Keratinocyte (primary cell): ENCODE measurements at places on chromosomes 11 and 22. TPM values are rescaled to one million over a fixed set of nuclear protein-coding genes. Genes with fewer than 3 reads are reported as not detected.

DNA sequence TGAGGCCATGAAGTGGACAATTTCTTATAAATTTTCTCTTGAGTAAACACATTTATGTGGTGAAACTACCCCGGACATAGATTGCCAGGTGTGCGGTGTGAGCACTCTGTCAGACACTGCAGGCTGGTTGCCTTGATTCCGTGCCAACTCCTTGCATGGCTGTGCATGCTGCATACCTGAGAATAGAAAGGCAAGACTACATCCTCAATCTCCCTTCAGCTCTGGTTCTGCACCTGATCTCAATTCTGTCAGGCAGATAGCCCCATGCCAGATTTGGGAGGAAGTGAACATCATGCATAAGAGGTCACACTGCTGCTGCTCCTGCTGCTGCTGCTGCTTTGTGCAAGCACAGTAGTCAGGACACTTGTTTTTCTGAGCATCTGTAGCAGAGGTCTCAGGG is 42.5 kb upstream of the DEUP1 start:
- DNase-seq: no peak
- no peaks in the 10 kb centered on the region for H3K27me3 ChIP-seq
- no peak overlapping the region for H3K4me3 ChIP-seq
- H3K27ac ChIP-seq: no peak overlapping the region

GRCh38 chr11:128620309-128621100 is 33.1 kb upstream of the ETS1 start:
- no peaks in the 10 kb centered on the region for H3K36me3 ChIP-seq
- H3K4me1 ChIP-seq: no peaks in the 10 kb centered on the region
- H3K27ac ChIP-seq: no peak overlapping the region
- no peak overlapping the region for H3K4me3 ChIP-seq

GRCh38 chr11:126153972-126154371 is 57.5 kb downstream of the RPUSD4 start:
- H3K4me3 ChIP-seq: no peak overlapping the region
- H3K27me3 ChIP-seq: no peaks in the 10 kb centered on the region
- H3K36me3 ChIP-seq: no peaks in the 10 kb centered on the region
- H3K27ac ChIP-seq: no peak overlapping the region
- no peaks in the 10 kb centered on the region for H3K4me1 ChIP-seq

Gene BAIAP2L2
- polyA plus RNA-seq: 2.3 to 4.8 TPM (median 3.2 TPM) in 3 replicates

GRCh38 chr11:12061851-12062560 is 48.4 kb upstream of the MICAL2 start:
- no peaks in the 10 kb centered on the region for H3K27me3 ChIP-seq
- no peak overlapping the region for H3K4me3 ChIP-seq
- no peak overlapping the region for H3K27ac ChIP-seq
- DNase-seq: no peak

Gene OR4C45
- polyA plus RNA-seq: not detected in 3 replicates

Gene ARRB1
- 0.94 to 1.9 TPM (median 1.8 TPM) in 3 replicates for polyA plus RNA-seq

- H3K4me1 ChIP-seq: peaks cover 13% of the 10 kb centered on the region
- no peak for DNase-seq
- H3K27me3 ChIP-seq: peaks cover 35% of the 10 kb centered on the region
- H3K27ac ChIP-seq: no peak overlapping the region
- H3K4me3 ChIP-seq: no peak overlapping the region
- no peaks in the 10 kb centered on the region for H3K36me3 ChIP-seq
These were observed 512 bp upstream of the GRIA4 start for GRCh38 chr11:105609341-105609781.

Gene OLFML1
- polyA plus RNA-seq: not detected in 3 replicates

Gene GSC2
- polyA plus RNA-seq: not detected in 3 replicates

Gene VWCE
- polyA plus RNA-seq: 0.14 to 0.82 TPM (median 0.30 TPM) in 3 replicates

- no peak overlapping the region for H3K4me3 ChIP-seq
- DNase-seq: peak; percentile 44
- peaks cover 42% of the 10 kb centered on the region for H3K4me1 ChIP-seq
- peaks cover 32% of the 10 kb centered on the region for H3K36me3 ChIP-seq
These were observed 10.0 kb downstream of the PPM1F start for GRCh38 chr22:21942407-21943343.

GRCh38 chr11:103682318-103683184 is 353.9 kb upstream of the DDI1 start:
- no peak overlapping the region for H3K27ac ChIP-seq
- peak; percentile 9 for DNase-seq
- H3K4me3 ChIP-seq: no peak overlapping the region
- no peaks in the 10 kb centered on the region for H3K4me1 ChIP-seq
- H3K36me3 ChIP-seq: no peaks in the 10 kb centered on the region
- no peaks in the 10 kb centered on the region for H3K27me3 ChIP-seq

Gene MS4A12
- not detected in 3 replicates for polyA plus RNA-seq

GRCh38 chr11:122776546-122776945 is 61.8 kb upstream of the CRTAM start:
- peaks cover 19% of the 10 kb centered on the region for H3K36me3 ChIP-seq
- DNase-seq: no peak
- H3K27me3 ChIP-seq: no peaks in the 10 kb centered on the region
- no peak overlapping the region for H3K4me3 ChIP-seq
- peaks cover 17% of the 10 kb centered on the region for H3K4me1 ChIP-seq
- no peak overlapping the region for H3K27ac ChIP-seq

DNA sequence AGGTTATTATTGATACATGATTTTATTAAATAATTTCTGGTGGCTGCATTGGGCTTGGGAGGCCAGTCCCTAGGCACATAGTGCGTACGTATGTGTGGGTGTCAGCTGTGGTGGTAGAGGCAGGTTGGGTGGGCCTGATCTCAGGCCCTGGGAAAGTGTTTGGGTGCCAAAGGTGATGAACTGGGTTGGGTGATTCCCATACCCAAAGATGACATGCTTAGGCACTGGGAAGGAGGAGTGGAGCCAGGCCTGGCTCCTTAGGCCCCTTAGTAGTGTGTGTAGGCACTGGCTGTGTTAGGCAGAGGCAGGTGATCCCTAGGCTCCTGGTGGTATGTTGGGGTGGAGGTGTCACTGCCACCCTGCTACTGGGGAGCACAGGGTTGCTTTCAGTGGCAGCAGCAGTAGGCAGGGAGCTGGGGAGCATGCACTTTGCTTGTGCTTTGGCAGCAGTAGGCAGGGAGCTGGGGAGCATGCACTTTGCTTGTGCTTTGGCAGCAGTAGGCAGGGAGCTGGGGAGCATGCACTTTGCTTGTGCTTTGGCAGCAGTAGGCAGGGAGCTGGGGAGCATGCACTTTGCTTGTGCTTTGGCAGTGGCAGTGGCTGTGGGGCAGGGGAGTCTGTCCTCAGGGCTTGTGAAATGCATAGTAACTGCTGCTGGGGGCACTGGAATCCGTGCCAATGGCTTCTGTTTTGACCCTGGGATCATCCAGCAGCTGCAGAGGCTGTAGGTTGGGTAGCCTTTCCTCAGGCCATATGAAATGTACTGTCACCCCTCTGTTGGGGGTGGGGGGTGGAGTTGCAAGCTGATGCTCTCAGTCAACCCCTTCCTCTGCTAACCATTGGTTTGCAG is 84.4 kb downstream of the RRM1 start:
- no peaks in the 10 kb centered on the region for H3K27me3 ChIP-seq
- no peak overlapping the region for H3K27ac ChIP-seq
- DNase-seq: no peak
- H3K4me1 ChIP-seq: no peaks in the 10 kb centered on the region
- H3K4me3 ChIP-seq: no peak overlapping the region

- H3K27me3 ChIP-seq: no peaks in the 10 kb centered on the region
- no peak overlapping the region for H3K4me3 ChIP-seq
- no peak overlapping the region for H3K27ac ChIP-seq
- no peaks in the 10 kb centered on the region for H3K36me3 ChIP-seq
- no peaks in the 10 kb centered on the region for H3K4me1 ChIP-seq
These were observed 125.0 kb upstream of the LARGE1 start for GRCh38 chr22:34045311-34045710.

- no peak overlapping the region for H3K4me3 ChIP-seq
- no peak for DNase-seq
- H3K27ac ChIP-seq: no peak overlapping the region
- no peaks in the 10 kb centered on the region for H3K4me1 ChIP-seq
- H3K36me3 ChIP-seq: peaks cover 38% of the 10 kb centered on the region
These were observed 6.9 kb downstream of the MCAT start for GRCh38 chr22:43136255-43136654.

DNA sequence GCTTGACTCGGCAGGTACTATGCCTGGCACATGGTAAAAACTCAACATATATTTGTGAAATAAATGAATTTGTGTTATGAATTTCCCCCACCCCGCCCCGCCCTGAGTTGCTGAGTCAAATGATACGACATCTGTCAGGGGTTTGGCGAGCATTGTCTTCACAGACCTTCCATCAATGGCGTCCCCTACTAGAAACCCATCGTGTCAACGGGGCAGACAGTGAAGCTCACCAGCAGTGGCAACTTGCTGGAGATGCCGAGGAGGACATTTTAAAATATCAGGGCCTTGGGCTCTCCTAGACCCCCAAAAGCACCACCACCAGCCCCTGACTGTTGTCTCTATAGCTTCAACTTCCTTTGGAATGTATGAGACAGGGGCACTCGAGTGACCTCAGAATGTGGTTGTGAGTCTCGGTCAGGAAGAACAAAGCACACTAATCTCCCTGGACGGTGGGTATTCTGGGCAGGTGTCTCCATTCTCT is 761 bp upstream of the NXF1 start:
- peaks cover 13% of the 10 kb centered on the region for H3K36me3 ChIP-seq
- no peak for DNase-seq
- peaks cover 20% of the 10 kb centered on the region for H3K4me1 ChIP-seq
- H3K4me3 ChIP-seq: peak overlapping the region; percentile 99
- no peaks in the 10 kb centered on the region for H3K27me3 ChIP-seq

DNA sequence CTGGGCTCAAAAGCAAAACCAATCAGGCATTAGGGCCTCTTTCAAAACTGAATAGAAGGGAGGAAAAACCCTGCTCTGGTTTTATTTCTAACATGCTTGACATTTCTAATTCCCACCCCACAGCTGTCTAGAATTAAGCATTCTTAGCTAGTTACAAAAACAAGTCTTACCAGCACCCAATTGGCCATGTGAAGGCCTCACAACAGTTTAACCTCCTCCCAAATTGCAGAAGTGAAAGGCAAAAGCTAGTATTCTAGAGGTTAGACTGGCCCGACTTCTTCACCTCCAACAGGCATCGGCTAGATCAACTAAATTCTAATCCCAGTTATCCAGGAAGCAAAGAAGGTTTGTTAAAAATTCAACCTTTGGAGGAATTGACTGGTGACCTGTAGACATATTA is 6.5 kb downstream of the SF1 start:
- H3K4me3 ChIP-seq: no peak overlapping the region
- peaks cover 72% of the 10 kb centered on the region for H3K36me3 ChIP-seq
- H3K27ac ChIP-seq: no peak overlapping the region
- H3K4me1 ChIP-seq: peaks cover 8% of the 10 kb centered on the region
- no peak for DNase-seq
- no peaks in the 10 kb centered on the region for H3K27me3 ChIP-seq

Gene BIRC3
- polyA plus RNA-seq: 1.1 to 2.1 TPM (median 1.4 TPM) in 3 replicates

GRCh38 chr11:105282658-105283057 is 143.1 kb upstream of the CARD18 start:
- H3K27me3 ChIP-seq: no peaks in the 10 kb centered on the region
- H3K4me1 ChIP-seq: no peaks in the 10 kb centered on the region
- H3K36me3 ChIP-seq: no peaks in the 10 kb centered on the region
- no peak overlapping the region for H3K4me3 ChIP-seq
- no peak overlapping the region for H3K27ac ChIP-seq

- no peak for DNase-seq
- no peaks in the 10 kb centered on the region for H3K36me3 ChIP-seq
- no peaks in the 10 kb centered on the region for H3K27me3 ChIP-seq
- H3K27ac ChIP-seq: no peak overlapping the region
These were observed 110.8 kb downstream of the MORC2 start for GRCh38 chr22:30857791-30858190.

DNA sequence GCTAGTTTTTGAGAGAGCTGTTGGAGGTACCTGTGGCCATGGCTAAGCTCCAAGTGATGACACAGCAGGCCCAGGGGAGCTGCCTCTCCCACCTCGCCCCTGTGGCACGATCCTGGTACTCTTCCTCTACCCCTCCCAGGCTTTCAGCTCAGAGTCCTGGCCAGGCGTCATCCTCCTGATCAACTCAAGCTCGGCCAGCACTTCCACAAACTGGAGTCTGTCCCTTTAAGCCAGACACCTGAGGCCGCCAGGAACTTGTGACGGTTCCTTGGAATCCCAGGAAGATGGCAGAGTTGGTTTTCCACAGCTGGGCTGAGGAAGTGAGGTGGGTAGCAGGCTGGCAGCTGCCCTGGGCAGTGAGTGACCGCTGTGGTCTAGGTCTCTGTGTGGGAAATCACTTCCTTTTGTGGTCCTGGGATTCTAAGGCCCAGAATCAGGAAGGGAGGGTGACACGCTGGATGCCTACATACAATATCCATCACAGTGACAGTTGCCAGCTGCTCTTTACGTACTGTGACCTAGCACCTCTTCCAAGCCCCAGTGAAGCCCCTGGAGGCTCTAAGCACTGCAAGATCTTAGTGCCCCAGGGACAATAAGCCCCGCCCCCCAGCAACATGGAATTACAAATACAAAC is 3.2 kb upstream of the CST6 start:
- peaks cover 35% of the 10 kb centered on the region for H3K4me1 ChIP-seq
- H3K4me3 ChIP-seq: no peak overlapping the region
- DNase-seq: no peak
- H3K27me3 ChIP-seq: no peaks in the 10 kb centered on the region
- H3K27ac ChIP-seq: no peak overlapping the region
